Renal cortex interstitium (tissue), 15 donors: ENCODE measurements at places on chromosomes 12 and 14.

DNA sequence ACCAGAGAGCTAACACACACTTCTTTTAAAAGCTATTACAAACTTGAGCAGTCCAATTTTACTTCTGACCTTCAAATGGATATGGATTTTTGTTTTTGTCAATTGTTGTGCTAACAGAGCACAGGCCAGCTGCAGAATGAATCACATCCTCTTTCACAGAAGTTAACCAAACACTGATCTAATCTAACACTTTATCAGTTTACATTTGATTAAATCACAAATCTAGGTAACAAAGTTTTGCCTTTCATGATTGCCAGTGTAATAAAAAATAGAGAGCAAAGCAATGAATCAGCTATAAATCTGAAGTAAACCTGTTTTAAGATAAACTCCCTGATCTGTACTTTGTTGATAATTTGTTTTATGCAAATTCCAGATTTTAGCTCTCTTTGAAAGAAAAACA lies 273.1 kb upstream of the RGS6 start:
- DNase-seq: no peak

DNA sequence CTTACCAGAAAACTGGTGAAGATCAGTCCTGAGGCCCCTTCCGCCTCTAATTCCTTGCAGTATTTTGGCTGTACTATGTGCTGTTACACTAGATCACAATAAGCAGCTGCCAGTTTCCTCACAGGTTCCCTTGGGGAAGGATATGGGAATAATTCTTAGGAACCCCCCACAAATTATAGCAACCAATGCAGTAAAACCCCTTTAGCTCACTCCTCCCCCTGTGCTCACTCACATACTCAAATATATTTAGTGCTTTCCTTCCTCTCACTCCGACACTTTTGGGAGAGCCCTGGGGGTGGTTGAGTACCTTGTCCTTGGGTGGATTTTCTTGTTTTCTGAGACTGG lies 162.7 kb downstream of the ETV6 start:
- DNase-seq: no peak

DNA sequence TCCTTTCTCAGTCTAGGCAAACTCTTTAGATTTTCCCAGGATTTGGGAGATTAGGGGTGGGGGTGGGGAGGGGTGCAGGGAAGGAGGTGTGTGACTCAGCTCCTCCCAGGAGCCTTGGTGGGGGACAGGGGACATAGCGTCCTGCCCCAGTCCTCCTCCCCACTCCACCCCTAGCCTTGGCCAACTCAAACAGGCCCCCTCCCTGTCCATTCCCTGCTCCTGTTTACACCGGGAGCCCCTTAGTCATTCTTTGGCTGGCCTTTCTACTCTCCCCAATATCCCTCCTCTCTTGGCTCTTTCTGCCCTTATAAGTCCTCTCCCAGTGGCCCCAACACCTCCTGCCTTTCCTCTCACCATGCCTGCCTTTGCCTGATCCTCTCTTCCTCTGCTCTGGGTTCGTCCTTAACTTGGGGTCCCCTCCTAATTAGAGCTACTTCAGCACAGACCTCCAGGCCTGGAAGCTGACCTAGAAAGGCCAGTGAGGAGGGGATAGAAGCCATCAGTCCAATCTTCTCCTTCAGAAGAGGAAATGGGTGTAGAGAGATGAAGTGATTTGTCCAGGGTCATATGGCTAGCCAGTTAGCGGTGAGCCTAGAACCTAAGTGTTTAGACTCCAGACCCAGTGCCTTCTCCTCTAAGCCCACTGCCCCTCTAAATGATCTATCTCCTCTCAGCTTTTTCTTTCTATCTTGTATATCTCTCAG lies 2.3 kb upstream of the ITGA5 start:
- no peak for DNase-seq

- no peak for DNase-seq
These were observed 232.0 kb downstream of the ERC1 start for GRCh38 chr12:1222858-1223639.
